ENCODE measurements at places on chromosomes 2 and 18.

DNA sequence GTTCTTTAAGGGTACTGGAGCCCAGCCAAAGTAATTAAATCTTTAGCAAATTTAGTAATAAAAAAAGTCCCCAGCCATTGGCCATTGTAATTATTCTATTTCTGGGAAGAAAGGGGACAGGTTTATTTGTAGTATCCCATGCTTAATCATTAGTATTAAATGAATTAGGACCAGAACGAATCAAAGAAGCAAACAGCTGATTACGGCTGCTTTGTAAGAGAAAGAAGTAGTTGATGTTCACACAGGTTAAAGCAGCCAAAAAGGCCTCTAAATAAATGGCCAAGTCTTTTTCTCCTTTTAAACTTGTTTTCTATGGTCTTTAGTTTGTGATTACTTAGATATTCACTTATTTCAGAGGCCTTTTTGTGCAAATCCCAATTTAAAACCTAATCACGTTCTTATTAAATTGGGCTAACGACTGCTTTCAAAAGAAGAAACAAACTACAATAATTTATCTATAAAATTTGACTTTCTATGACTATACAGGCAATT is 48.6 kb upstream of the DNAH7 start:
- no peak for DNase-seq

DNA sequence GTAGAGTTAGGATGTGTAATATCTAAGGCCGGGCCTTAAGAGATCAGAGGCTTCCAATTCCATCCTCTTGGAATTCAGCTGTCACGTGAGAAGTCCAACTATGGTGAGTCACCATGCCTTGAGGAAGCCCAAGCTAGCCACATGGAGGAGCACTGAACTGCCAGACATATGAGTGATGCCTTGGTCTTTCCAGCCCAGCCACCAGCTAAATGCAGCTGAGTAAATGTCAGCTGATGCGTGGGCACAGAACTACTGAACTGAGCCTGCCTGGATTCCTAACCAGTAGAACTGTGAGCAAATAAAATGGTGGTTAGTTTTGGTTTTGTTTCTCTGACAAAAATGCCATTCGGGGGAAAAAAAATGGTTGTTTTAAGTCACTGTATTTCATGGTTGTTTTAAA is 153.7 kb upstream of the SERTAD2 start:
- DNase-seq, result peak; percentile 34

- no peak for DNase-seq
Observed at GRCh38 chr18:63883617-63884016, 3.9 kb upstream of the SERPINB2 start.

GRCh38 chr2:107001062-107001461 is 115.1 kb upstream of the ST6GAL2 start:
- no peak for DNase-seq

DNA sequence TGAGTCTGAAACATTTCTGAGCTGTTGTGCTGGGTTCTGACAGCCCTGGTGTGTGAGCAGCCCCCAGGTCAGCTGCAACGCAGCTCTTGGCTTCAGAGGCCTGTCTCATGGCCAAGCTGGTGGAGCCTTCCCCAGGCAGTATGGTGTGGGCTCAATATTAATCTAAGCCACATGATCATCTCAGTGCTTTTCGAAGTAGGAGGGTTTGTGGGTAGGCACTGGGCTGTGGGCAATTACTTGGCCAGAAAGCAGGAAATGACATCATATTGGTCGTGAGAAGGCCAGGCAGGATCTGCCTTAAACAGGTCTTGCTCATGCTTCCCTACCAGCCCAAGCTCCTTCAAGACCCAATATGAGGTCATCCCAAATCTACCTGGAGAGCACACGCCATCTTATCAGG is 26.9 kb downstream of the LOXHD1 start:
- DNase-seq, result no peak

GRCh38 chr18:63888470-63889190 is 1.1 kb downstream of the SERPINB2 start:
- DNase-seq, result no peak

DNA sequence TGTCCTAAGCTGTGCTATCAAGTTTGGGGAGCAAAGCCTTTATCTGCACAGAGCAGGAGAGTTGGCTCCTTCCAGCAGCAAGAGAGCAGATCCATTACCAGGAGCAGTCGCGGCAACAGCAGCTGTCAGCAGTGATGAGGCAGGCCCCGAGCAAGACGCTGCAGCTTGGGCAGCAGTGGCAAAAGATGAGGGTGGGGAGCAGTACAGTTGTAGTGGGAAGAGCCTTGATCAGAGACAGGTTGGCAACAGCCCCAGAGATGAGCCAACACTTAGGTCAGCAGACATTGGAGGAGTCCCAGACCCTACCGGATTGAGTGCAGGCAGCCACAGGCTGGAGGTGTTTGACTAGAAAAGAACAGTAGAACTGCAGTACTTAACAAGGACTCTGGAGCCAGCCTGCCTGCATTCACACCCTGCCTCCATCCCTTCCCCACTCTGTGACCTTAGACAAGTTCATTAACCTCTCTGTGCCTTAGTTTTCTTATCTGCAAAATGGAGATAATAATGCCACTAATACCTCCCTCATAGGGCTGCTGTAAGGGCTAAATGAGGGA is 117.1 kb upstream of the SERTAD2 start:
- no peak for DNase-seq

GRCh38 chr2:189142893-189143759 is 36.4 kb downstream of the COL5A2 start:
- DNase-seq, result no peak

DNA sequence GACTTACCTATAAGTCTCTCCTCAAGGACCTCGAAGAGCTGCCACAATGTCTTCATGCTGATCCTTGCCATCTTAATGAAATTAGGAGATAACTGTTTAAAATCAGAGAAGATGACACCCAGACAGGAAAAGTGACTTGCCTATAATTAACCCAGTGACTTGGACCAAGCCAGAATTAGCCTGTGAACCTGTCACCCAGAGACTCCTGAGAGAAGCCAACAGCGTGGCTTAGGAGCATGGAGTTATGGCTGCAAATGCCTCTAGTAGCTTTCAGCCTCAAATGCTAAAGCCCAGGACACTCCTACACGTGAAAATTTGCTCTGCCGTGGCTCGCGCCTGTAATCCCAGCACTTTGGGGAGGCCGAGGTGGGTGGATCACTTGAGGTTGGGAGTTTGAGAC is 104.2 kb downstream of the GBX2 start:
- DNase-seq, result no peak

GRCh38 chr2:109196081-109196875 is 67.3 kb downstream of the SH3RF3 start:
- no peak for DNase-seq

GRCh38 chr2:163319006-163319405 is 416.8 kb downstream of the FIGN start:
- no peak for DNase-seq

DNA sequence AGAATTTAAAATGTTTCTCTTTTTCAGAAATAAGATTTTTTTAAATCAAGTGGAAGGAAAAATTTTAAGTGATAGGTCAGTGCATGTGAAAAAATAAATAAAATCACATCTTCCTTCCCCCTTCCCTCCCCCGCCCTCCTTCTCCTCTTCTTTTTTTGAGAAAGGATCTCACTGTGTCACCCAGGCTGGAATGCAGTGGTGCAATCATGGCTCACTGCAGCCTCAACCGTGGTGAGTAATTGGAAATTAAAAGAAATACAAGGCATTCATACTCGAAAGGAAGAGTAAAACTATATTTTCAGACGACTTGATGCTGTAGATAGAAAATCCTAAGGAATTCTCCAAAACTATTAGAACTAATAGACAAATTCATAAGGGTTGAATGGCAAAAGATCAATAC is 16.9 kb upstream of the CRACDL start:
- no peak for DNase-seq

- no peak for DNase-seq
Observed at GRCh38 chr2:160816916-160817499, 323.4 kb upstream of the RBMS1 start.

DNA sequence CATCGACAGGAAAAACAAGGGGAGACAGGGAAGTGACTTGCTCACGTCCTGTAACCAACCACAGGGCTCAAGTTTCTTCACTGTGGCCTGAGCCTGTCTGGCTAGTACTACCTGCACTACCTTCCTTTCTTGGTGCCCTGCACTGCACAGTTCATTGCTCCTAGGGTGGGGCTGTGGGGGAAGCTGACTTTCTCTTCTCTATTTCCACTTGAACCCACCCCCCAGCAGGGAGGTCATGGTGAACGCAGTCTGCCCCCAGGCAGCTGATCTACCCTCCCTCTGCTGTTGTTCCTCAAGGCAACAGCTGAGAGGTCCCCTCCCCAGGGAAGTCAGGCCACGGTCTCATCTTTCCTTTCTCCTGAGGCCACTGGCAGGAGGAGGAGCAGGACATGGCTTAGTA is 532.1 kb downstream of the SOX11 start:
- DNase-seq, result no peak

- DNase-seq, result no peak
Observed at GRCh38 chr18:46134920-46135675, 30.9 kb downstream of the HAUS1 start.

- no peak for DNase-seq
Observed at GRCh38 chr2:2743164-2743571, 412.1 kb upstream of the MYT1L start.

- DNase-seq, result no peak
Observed at GRCh38 chr2:41944220-41944880, 103.5 kb upstream of the PKDCC start.

DNA sequence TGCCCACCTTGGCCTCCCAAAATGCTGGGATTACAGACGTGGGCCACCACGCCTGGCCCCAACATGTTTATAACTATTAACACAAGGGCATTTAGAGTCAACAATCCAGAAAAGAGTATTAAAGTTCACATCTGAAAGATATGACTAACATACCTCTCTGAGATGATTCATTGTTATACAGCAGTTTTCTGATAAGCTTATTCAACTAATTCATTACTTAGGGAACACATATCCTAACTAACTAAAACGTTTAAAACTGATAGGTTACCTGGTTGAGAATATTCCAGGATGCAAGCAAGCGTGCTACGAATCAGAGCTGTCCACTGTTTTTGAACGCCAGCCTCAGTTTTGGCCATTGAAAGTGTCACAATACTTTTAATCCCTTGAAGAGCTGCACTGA is 34.0 kb upstream of the STRN start:
- DNase-seq, result no peak

- DNase-seq, result no peak
Observed at GRCh38 chr2:40431600-40431955, 20.3 kb downstream of the SLC8A1 start.

GRCh38 chr2:177171418-177171865 is 41.2 kb upstream of the HNRNPA3 start:
- DNase-seq, result no peak

- no peak for DNase-seq
Observed at GRCh38 chr18:79784965-79785770, 12.6 kb upstream of the KCNG2 start.

GRCh38 chr2:12806549-12807242 is 90.0 kb downstream of the TRIB2 start:
- no peak for DNase-seq

- DNase-seq, result no peak
Observed at GRCh38 chr2:1418566-1418965, 5.3 kb downstream of the TPO start.

DNA sequence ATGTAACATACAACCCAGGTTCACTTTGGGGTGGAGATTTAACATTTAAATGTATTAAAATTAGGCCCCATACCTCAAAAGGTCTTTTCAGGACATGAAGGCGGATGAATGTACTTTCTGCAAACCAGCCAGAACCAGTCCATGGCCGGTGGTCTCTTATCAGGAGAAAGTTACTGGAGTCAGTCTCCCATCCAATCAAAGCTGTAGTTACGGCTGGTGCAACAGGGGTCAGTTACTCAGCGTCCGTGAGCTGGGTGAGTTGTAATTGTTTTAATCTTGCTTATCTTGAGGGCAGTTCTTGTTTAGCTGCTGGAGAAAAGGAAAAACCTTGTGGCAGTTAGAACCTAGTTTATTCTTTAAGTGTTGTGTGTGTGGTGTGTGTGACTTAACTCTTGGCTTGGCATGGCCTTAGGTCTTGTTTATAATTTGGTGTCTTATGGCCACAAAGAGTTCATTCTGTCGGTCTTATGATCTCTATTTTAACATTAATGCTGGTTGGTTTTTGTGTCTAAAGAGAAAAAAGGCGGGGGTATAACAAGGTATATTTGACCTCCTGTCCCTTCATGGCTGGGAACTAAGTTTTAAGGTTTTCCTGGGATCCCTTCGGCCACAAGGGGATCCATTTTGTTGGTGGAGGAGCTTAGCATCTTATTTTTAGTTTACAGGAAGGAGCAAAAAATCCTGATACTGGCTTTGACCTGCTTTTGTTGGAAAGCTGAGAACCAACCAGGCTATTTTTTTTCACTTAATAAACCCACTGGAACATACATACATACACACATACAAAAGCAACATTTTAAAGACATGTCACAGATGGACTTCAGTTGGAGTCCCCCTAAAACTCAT is 143.5 kb upstream of the NCK2 start:
- no peak for DNase-seq

- no peak for DNase-seq
Observed at GRCh38 chr2:69693059-69693774, 48.7 kb upstream of the ANXA4 start.

DNA sequence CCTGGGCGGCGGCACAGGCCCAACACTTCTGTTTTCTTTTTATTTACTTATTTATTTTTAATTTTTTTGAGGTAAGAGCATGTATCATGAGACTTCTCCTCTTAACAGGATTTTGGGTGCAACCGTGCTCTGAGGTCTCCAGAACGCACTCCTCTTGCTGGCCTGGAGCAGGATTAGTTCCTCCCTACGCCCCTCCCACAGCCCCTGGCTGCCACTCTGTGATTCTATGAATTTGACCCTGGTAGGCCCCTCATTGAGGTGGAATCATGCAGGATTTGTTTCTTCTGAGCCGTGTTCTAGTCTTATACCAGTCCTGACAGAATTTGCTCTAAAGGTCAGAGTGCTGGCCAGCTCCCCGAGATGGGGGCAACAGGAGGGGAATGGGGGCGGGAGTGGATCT is 106.5 kb upstream of the HS6ST1 start:
- DNase-seq, result no peak

DNA sequence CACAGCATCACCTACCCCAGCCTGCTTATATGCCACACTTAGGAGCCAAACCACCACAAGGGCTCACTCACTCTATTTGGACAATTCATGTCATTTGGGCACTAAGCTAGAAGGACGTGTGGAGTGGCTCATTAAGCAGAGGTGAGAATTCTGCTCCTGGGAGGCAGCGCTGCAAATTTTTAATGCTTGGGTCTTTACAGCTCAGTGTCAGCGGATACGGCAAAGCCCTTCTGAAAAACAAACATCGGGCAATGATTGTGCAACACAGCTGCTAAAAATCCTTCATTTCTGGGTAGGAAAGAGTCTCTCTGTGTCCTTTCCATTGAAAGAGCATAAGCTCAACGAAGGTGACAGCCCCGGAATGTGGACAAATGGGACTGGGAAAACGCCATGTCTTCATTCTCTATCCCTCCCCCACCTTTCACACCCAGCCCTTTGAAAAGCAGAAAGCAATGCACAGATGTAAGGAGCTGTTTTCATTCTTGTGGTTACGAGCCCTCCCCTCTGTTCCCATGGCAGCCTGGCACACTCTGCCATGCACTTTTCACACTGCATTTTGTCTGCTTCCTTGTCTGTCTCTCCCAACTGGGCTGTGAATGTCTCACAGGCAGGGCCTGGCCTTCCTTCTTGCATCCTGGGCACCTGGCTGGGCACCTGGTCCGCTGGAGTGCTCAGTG is 16.0 kb downstream of the TMEM177 start:
- no peak for DNase-seq

Data from stimulated activated CD8-positive, alpha-beta memory T cell treated with anti-CD3 and anti-CD28 coated beads, Interleukin-4, amount 100 ng/mL, for 24 hours (primary cell).